ENCODE measurements at places on chromosomes 1 and 21.

DNA sequence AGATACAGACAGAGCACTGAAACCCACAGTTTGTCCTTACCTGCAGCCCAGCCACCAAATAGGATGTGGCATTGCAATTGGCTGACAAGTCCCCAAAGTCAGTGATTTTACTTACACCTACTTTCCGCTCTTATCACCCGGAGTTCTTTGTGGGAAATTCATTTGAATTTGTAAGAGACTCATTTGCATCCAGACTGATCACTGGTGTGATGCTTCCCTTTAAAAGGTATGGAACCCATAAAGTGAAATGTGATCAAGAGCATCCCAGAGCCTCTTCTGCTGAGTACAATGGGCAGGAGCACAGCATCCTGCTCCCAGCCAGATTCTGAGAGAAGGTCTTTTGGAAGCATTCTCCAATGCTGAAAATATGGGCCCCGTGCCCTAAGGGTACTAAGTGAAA lies 161.4 kb downstream of the DAB1 start:
- DNase-seq = no peak

DNA sequence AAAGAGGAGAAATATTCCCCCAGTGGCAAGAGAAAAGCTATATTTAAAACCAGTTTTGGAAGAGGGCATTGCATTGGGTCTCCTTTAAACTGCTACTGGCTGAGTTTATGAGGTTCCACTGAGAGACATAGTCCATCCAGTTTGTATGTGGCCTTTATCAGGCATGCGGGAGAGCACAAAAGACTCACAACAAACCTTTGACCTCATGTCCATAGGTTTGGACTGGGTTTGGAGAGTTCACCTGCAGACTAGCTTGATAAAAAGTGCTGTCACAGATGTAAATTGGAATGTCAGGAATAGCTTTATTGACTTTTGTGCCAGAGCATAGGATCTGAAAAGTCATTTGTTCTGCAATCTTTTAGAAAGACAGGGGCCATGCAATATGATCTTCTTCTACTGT lies 131.0 kb upstream of the NRIP1 start:
- DNase-seq = no peak

DNA sequence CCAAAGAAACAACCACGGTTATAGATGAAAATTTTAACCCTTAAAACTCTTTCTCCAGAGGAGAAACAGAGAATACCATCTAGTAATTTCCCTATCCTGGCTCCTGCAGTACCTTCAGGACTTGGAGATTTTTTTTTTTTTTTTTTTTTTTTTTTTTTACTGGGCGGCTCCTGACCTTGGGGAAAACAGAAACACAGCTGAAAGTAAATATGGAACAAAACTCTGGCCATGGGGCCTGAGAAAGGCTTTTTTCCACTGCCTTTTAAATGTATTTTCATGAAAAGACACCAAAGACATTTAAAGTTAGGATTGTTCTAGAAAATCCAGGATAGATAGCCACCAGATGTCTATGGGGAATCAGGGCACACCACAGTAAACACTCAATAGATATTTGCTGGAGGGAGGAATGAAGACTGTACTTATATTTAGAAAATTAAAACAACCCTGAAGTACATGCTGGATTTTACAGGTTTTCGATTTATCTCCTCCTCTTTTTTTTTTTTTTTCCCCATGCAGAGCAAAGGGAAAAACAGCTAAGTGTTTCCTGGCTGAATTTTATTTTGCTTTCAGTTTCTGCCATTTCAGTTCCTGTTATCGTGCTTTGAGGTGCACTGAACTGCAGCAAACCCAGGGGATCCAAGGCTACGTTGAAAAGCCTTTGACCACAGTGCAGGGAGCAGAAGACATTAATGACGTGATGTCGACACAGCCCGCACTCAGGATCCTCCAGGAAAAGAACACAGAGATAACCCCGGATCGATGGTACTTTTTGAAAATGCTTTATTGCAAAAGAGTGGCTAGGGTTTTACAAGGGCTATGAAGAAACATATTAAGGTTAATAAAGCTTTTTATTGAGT lies 35.7 kb upstream of the CNN3 start:
- no peak for DNase-seq

DNA sequence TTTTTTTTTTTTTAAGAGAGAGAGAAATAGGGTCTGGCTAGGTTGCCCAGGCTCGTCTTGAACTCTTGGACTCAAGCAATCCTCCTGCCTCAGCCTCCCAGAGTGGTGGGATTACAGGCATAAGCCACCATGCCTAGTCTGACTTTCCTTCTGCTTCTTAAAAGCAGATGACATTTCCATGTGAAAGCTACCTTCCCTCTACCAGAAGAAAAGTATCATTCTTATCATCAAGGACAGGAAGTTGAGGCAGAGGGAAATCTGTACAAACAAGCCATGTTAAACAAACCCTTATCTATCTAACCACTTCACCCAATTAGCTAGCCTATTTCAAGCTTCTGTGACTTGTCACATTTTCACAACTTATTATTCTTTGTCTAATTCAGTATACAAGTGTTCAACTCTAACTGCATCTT lies 54.8 kb downstream of the SAMSN1 start:
- DNase-seq = no peak

DNA sequence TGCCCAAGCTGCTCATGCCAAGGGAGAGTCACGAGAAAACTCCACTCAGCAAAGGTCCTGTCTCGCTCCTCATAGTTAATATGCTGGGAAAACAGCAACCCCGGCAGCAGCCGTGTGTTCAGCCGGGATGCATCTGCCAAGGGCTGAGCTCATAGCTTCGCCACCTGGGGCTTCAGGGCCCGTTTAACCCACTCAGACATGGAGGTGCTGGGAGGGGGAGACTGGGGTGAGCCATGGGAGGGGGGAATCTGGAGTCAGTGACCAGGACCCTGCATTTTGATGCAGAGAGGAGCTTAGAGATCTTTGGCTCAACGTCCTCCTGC lies 283.4 kb downstream of the PTPRU start:
- no peak for DNase-seq

- DNase-seq = no peak
Observed at GRCh38 chr1:4836574-4836973, 182.2 kb downstream of the AJAP1 start.

Data from stimulated activated CD8-positive, alpha-beta memory T cell treated with anti-CD3 and anti-CD28 coated beads, Interleukin-4, amount 100 ng/mL, for 1 hour (primary cell).